ENCODE measurements at places on chromosomes 5 and 9.

DNA sequence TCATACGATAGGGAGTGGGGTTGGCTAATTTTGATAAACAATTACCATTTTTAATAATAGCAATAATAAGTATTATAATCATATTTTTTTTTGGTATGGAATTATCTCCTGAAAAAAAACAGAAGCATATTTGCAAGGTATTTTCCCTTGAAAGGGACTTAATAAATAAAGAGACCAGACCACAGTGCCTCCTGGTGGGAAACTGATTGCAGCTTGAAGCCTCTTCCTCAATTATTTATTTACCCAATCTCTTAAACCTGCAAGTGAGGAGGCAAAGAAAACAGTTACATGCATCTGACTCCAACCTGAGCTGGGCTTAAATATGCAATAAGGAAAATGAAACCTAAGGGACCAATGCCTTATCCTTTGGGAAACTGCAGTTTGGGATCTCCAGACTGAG is 388.1 kb upstream of the ACO1 start:
- no peak for DNase-seq

DNA sequence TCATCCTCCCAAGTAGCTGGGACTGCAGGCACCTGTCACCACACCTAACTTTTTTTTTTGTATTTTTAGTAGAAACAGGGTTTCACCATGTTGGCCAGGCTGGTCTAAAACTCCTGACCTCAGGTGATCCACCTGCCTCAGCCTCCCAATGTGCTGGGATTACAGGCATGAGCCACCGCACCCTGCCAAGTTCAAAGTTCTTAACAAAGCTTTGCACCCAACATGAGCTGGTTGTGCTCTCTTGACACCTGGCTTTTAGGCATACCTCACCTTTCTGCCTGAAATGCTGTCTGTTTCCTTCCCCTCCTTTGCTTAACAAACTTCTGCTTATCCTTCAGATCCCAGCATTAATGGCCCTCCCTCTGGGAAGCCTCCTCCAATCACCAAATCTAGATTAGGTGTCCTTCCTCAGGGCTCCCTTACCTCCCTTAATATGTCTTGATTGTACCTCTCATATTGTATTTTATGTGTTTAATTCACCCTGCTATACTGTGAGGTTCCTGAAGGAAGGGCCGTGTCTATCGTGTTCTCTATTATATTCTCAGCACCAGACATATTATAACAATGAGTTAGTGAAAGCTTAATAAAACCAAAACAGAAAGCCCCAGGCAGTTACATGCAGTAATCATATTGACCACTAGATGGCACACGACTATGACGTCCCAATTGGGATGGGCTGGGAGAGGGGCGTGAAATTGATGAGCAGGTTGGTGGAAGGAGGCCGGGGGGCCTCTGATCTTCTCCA is 62.9 kb upstream of the PPARGC1B start:
- no peak for DNase-seq

DNA sequence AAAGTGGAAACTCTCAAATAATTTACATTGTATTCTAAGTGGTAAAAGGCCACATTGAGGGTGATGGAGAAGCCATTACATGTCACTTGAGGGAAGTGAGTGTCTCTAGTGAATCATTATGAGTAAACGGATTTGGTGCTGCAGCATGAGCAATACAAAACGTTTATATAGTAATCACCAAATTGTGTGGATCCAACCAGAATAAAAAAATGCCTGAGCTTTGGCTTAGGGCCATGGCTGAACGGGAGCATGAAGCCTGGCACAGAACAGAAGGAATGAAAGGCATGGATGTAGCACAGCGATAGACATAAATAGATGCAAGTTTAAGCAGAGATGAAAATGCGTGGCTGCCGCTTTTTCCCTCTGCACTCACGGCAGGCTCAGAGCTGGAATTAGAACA is 58.3 kb downstream of the PTTG1 start:
- DNase-seq: no peak

DNA sequence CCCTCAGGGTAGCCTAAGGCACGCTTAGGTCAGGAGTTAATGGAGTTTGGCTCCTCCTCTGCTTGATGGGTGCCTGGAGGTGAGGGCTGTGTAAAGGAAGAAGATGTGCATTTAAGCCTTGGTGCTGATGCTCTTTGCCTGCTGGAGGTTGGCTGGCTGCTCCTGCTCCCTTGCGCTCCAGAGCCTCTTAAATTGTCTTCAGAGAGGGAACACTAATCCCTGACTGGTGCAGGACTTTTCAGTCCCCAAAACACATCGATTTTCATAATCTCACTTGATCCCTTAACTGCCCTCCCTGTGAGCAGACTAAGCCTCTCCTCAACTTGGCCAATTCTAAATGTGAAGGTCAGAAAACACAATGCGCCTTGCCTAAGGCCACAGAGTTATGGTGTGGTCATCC is 16.2 kb upstream of the TCOF1 start:
- no peak for DNase-seq

DNA sequence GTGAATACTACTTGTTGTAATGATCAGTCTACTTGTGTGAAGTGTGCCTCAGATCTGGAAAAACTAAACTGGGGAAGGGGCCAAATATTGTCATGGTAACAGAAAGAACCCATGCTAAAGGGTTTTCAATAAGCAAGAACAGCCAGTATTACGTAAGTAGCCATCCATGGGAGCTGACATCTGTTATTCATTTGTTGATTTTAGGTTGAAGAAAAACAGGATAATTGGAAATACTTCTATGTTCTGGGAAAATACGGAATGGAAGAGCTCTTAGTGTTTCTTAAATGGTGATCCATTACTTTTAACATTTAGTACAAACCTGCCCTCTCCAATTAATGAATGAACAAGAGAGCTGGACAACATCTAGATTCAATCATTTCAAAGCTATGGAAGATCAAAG is 485.8 kb downstream of the NTRK2 start:
- no peak for DNase-seq

DNA sequence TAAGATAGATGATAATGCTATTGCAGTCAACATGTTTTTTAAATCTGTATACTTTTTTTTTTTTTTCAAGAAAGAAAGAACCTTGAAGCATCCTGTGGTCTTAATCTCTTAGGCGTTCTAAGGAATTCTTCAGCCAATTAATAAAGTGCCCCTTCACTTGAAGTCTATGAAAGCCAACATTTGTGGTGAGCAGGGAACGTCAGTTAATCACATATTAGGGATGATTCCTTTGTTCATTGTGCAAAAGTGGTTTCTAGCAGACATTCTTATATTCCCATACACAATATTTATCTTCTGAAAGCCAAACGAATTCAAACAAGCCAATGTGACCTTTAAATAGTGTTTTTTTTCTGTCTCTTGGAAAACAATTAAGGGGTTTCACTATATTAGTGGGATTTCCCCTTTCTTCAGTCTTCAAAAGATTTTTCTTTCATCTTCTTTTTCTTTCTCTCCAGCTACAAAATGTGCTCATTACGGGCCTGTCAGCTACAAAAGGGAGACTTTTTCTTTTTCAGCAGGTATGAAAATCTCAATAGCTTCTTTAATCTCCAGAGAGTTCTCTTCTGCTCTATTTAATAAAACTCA is 40.1 kb downstream of the TMEM167A start:
- DNase-seq: no peak

DNA sequence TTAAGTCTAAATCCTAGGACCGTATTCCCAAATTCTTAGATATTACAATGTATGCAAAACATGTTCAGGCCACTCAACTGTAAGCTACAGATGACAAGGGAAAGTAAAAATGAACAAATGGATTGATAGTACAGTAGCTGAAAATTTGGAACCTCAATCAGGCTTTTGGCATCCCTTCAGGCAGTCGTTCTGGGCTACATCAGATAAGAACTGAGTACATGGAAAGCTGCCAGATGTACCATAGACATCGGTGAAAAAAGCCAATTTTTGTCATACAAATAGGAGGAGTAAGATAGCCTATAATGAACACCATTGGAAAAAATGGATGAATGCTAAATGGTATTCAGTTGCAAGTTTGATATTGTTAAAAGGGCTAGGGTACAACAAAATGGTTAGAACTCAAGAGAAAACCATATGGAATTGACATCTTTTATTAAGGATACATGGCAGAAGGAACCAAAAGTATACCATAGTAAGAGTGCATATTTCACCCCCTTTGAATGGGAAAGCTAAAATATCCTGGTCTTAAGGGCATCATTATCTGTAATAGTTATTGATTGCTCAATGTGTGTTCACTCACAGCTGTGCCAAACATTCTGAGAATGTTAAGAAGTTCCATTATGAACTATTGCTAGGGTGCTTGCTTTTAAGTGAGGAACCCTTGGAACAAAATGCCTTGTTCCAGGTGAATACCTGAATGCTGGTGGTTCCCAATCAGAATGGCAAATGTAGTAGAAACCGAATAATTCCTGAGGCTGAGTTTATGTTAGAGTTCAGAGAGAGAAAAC is 86.4 kb downstream of the NR3C1 start:
- DNase-seq: no peak

DNA sequence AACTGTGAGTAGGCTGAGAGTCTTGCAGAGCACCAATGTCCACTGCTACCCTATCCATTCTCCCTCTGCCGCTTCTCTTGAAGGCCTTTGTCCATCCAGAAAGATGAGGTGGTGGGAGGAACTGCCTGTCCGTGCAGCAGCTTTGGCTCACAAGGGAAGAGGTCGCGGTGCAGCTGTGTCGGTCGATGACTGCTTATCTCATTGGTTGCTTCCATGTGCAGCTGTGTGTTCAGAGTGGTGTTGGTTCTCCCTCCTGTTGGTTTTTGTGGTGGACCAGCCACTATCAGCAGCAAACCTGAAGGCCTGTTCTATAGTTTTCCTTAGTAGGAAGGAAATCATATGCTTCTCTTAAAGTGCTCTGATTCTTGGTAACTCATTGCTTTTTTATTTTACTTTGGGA is 40.7 kb downstream of the SPTAN1 start:
- no peak for DNase-seq

DNA sequence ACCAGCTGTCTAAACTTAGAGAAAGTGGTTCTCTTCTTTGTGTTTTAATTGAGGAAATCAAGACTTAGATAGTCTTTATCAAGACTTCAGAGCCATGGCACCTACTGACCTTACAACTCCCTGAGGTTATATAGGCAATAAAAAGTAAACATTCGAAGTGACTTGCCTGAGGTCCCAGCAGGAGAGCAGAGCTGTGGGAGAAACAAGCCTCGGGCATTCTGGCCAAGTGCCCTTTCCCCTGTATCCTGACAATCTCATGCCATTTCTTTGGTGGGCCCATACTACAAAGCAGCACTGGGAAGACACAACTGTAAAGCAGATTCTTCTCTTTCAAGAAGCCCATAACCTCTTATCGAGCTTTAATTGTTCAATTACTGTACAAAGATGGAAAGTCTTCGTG is 23.1 kb downstream of the FREM1 start:
- no peak for DNase-seq

- DNase-seq: no peak
These were observed 621.9 kb upstream of the CTNND2 start for GRCh38 chr5:12526113-12526512.

- DNase-seq: no peak
These were observed 8.1 kb downstream of the POLK start for GRCh38 chr5:75519761-75520160.

- no peak for DNase-seq
These were observed 36.9 kb upstream of the GLRA1 start for GRCh38 chr5:151961557-151961956.

GRCh38 chr9:121651295-121652020 is at the start of gene DAB2IP:
DAB2IP (plus strand) TSS chr9:121651634; CDS start chr9:121651776, 142 bp downstream.
- no peak for DNase-seq

DNA sequence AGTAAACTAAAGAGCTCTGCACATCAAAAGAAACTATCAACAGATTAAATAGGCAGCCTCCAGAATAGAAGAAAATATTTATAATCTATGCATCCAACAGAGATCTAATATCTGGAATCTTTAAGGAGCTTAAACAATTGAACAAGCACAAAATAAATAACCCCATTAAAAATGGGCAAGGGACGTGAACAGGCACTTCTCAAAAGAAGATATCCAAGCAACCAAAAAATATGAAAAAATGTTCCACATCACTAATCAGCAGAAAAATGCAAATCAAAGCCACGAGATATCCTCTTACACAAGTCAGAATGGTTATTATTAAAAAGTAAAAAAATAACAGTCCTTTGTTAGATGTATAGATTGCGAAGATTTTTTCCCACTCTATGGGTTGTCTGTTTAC is 109.1 kb upstream of the TRPC7 start:
- no peak for DNase-seq

DNA sequence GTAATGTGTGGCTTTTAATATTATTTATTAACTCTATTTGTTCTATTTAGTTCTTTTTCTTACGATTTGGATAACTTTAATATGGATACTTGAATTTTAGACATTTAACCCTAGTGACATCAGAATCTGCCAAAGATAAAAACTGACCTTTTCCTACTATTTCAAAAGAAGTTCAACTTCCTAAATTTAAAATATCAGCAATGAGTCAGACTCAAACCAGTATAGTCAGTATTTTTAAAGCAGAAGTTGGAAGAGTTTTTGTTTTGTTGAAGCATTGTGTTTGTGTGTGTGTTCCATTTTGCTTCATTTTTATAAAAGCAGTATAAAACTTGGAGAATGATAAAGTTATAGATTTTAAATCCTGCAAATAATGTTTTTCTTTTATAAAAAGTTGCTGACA is 251.8 kb upstream of the RASA1 start:
- DNase-seq: no peak

DNA sequence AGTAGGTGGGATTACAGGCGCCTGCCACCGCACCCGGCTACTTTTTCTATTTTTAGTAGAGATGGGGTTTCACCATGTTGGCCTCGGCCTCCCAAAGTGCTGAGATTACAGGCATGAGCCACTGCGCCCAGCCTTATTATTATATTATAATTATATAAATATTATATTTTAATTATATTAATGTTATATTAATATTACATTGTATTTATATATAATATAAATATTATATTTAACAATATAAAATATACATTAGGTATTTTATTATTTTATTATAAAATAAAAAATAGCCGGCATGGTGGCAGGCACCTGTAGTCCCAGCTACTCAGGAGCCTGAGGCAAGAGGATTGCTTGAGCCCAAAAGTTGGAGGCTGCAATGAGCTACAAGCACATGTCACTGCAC is 21.6 kb upstream of the GLDC start:
- DNase-seq: no peak

DNA sequence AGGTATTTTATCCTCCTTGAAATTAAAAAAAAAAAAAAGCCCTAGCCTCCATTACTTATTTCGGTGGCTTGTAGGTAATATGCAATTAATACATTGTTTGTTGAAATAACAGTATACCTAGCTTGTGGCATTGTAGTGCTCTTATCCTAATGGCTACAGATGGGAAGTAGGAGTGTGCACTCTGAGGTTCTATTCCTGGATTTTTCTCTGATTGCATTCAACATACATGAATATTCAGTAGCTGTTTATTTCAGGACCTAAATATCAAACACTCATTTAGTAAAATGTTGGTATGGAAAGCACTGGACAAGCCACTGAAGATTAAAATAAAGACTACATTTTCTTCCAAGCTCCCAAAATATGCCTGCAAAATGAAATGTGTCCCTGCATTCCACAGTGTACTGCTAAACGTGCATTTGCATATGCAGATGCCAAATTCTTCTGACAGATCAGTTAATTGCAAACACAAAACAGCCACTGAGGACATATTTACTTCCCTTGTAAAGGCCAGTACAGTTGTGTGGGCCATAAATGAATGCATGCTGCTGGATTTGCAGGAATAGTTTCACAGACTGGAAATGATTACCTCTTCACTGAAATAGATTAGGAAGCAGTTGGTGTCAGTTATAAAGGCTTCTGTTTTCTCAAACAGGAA is 826.1 kb downstream of the PRELID2 start:
- DNase-seq: no peak

- DNase-seq: no peak
These were observed 508.6 kb downstream of the RASEF start for GRCh38 chr9:82554381-82554780.

Measured in activated T-helper 1 cell treated with anti-CD3 and anti-CD28 coated beads, Interleukin-12 subunit alpha, Interleukin-12 subunit beta, Interleukin-2, Interleukin-4 antibody, amounts not matched to agents 30 ng/mL and 10 ng/mL and 1 ng/mL, durations not matched to agents 14 hours and 24 hours and 36 hours (primary cell).